Naive thymus-derived CD4-positive, alpha-beta T cell (primary cell): ENCODE measurements at places on chromosomes 1 and 21. TPM values are rescaled to one million over a fixed set of nuclear protein-coding genes. Genes with fewer than 3 reads are reported as not detected.

DNA sequence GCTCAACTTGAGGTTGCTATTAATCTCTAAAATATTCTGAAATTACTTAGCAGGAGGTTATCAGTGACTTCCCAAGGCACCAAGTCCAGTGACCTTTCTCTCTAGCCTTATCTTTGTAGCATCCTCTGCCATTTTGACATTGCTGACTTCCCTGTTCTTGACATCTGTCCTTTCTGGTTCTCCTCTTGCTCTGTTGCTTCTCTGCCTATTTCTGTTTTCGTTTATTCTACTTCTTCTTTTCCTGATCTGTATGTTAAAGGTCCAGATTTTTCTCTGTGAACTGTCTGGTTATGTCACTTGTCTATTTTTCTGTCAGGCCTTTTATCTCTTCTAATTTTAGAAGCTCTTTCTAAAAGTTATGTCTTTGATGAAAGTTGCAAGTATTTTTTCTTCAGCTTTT is 178.8 kb downstream of the VPS13D start:
- H3K27me3 ChIP-seq, result no peaks in the 10 kb centered on the region
- no peak overlapping the region for H3K4me3 ChIP-seq
- peaks cover 20% of the 10 kb centered on the region for H3K36me3 ChIP-seq
- no peak overlapping the region for H3K27ac ChIP-seq
- peaks cover 11% of the 10 kb centered on the region for H3K4me1 ChIP-seq
- no peak for DNase-seq

The RAB25 gene
- polyA plus RNA-seq, result 1.5 TPM

GRCh38 chr1:215507119-215507518 is 60.0 kb upstream of the KCTD3 start:
- H3K4me3 ChIP-seq, result no peak overlapping the region
- H3K27ac ChIP-seq, result no peak overlapping the region
- no peak for DNase-seq
- H3K27me3 ChIP-seq, result no peaks in the 10 kb centered on the region
- H3K36me3 ChIP-seq, result no peaks in the 10 kb centered on the region
- no peaks in the 10 kb centered on the region for H3K4me1 ChIP-seq

The AMY1C gene
- polyA plus RNA-seq, result not detected

GRCh38 chr21:41701749-41702148 is 65.1 kb downstream of the RIPK4 start:
- H3K4me3 ChIP-seq, result no peak overlapping the region
- no peak overlapping the region for H3K27ac ChIP-seq
- H3K27me3 ChIP-seq, result no peaks in the 10 kb centered on the region
- no peaks in the 10 kb centered on the region for H3K36me3 ChIP-seq
- DNase-seq, result no peak
